B cell (primary cell): ENCODE measurements at places on chromosomes 3 and 15. TPM values are rescaled to one million over a fixed set of nuclear protein-coding genes. Genes with fewer than 3 reads are reported as not detected.

The TRIM59 gene
- 17.4 and 22.0 TPM in 2 replicates for total RNA-seq

The ESYT3 gene
- total RNA-seq: not detected in 2 replicates

The CCNB2 gene
- total RNA-seq: 0.67 TPM in 1 of 2 replicates, not detected in the other

The LTK gene
- total RNA-seq: 3.2 and 4.4 TPM in 2 replicates

The GXYLT2 gene
- total RNA-seq: not detected in 2 replicates

The GHRL gene
- total RNA-seq: 2.8 TPM in 2 replicates

The DUOX1 gene
- 0.15 and 0.27 TPM in 2 replicates for total RNA-seq

The KBTBD8 gene
- total RNA-seq: 27.6 and 32.6 TPM in 2 replicates

The ITGB5 gene
- 0.54 and 1.4 TPM in 2 replicates for total RNA-seq

The IL16 gene
- total RNA-seq: 284 and 287 TPM in 2 replicates

The HES1 gene
- total RNA-seq: 2.4 and 3.6 TPM in 2 replicates

The CCR3 gene
- not detected in 2 replicates for total RNA-seq

The KIF15 gene
- 1.4 and 2.2 TPM in 2 replicates for total RNA-seq

The AADACL2 gene
- total RNA-seq: not detected in 2 replicates

The SYNPR gene
- not detected in 2 replicates for total RNA-seq

The SNTN gene
- not detected in 2 replicates for total RNA-seq

The SPATA12 gene
- not detected in 2 replicates for total RNA-seq
